ENCODE measurements at places on chromosomes 13 and 19.

DNA sequence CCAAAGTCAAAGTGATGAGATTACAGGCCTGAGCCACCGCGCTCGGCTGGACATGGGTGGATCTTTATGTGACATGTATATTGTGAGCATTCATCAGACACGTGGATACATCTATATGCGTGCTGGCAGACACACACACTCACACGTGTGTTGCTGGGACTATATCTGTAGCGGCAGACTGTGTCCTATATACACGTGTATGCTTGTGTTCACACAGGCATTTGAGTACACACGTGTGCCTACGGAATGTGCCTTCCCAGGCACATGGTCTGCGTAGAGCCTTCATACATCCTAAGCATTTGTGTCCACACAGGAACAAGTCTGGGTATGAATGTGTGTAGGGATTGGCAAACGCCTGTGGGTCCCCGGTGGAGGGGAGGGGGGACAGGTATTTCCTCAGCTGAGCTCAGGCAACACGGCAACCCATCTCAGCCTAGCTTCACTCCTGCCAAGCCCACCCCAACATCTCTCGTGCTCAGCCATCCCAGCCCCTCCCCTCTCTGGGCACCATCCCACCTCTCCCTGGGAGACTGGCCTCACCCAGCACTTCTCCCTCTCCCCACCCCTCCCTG lies 2.6 kb downstream of the UNC13A start:
- DNase-seq, result no peak

GRCh38 chr19:35346193-35347052 lies 1.3 kb upstream of the FFAR1 start:
- no peak for DNase-seq

- no peak for DNase-seq
Measured at GRCh38 chr19:7356899-7357627, 8.3 kb downstream of the ARHGEF18 start.

DNA sequence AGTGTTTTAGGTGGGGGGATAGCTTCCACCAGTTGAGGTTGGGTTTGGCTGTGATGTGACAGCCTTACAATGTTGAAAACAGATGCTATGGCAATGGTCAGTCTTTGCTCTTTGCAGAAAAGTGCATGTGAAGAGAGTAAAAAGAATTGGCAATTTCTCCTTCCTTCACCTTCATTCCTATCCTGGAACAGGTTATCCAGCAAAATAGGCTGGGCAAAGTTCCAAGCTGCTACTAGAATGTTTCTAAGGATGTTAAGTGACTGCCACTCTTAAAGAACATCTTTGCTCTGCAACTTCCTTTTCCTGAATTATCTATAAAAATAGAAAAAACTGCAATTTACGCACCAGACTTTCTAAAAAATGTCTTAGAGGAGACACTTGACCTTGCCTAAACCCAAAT lies 50.1 kb upstream of the MYCBP2 start:
- no peak for DNase-seq

All from ascending aorta (tissue), 2 donors.